Immature natural killer cell (primary cell): ENCODE measurements at places on chromosomes 1 and 21.

- DNase-seq, result no peak
Observed at GRCh38 chr1:230087028-230087716, 20.1 kb downstream of the GALNT2 start.

DNA sequence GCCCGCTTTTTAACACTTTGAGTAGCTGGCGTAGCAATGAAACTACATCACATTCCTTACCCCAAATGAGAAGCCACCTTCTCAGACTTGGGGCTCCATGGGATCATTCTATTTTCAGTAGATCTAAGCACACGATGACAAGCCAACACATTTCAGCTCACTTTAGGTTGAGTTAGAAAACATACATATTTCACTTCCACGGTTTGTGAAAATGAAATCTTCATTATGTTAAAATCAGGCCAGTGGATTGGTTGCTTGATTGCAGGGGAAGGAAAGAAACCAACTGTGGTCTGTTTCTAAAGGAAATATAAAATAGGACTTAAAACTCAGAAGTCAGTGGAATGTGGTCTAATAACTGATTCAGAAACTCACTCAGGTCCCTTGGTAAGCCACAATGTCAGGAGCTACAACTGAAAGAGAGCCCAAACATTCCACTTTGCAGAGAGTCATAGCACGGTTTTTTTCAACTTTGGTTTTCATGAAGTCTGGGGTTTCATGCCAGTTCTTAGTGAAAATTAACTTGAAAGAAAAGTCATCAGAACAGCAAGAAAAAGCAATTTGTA, 82.3 kb upstream of the TIAM1 start:
- DNase-seq, result no peak

DNA sequence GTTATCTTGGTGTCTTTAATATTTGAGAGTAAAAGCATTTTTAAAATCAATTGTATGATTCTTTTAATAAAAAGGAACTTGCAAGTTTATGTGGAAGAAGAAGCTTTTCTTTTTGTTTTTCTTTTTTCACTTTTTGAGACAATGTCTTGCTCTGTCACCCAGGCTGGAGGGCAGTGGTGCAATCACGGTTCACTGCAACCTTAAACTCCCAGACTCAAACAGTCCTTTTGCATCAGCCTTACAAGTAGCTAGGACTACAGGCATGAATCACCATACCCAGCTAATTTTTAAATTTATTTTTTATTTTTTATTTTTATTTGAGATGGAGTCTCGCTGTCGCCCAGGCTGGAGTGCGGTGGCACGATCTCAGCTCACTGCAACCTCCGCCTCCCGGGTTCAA, 34.1 kb downstream of the CMPK1 start:
- no peak for DNase-seq

DNA sequence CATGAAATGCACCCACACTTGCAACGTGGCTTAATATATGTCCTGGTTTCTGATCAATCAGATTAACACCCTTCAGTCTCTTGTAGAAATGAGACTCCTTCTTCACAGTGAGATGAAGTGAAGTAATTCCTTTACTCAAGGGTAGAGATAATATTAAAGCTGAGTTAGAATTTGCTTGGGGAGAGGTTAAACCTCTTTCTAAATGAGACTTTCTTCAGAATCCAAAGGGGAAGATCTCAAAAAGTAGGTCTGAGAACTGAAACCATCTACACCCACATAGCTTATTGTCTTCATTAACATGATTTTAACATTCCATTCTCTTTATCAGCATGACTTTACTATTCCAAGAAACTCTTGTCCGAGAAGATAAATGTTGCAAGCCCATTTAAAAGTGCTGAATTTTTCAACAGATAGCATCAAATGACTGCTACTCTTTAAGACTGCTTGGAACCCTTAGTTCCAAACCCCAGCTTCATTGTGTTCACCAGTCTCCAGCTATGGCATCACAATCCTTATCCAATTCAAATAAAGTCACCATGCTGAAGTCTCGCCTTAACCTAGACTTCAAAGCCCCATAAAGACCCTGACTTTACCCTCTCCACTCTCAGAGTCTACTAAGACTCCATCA, 19.2 kb upstream of the TRAF3IP3 start:
- DNase-seq, result no peak

GRCh38 chr1:4407851-4408250, 246.6 kb upstream of the AJAP1 start:
- no peak for DNase-seq

DNA sequence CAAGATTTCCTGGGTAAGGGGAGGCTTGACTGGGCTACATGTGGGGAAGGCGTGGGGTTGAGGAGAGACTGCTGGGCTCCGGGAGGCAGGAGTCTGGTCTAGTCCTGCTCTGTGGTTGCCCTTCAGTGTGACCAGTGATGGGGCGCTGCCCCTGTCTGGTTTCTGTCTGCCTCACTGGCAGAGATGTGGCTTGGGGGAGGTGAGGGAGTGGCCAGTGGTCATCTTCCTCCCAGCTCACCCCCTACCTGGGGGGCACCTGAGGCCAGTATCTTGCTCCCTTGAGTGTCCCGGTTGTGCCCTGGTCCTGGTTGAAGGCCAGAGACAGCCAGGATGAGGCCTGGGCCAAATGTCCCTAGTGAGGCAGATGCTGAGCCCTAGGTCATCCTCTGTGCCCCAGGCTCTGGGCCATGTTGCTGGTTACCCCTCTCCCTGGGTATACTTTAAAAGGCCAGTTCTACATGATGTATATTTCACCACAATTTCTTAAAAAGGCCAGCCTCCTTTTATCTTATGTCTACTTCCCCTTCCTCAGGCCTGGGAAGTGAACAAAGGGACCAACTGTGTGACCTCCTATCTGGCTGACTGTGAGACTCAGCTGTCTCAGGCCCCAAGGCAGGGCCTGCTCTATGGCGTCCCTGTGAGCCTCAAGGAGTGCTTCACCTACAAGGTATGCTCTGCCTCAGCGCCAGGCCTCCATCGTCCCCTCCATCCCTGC, 10.5 kb downstream of the FAAH start:
- no peak for DNase-seq

DNA sequence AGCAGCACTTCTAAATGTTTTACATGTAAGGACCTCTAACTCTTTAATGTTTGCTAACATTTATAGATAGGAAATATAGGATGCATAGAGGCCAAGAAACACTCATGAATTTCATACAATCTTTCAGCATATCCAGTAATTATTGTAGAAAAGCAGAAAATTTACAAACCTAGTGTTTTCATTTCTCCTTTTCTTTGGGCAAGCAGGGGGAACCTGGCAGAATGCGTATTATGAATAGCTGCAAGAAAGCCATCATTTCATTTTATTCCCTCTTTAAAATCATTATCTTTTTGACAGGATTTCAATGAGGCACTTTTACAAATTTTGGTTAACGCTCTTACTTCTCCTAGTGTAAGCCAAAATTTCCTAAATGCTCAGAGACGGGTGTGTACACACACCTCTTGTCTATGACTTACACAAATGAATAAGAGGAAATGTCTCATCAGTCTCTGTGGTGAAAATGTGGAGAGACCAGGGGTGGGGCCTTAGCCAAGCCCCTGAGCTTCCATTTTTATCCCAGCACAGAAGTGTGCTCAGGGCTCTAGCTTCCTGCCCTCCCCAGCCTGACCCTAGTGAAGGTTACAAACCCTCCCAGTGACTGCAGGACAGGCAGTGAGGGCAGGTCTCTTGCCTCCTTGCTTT, 91.6 kb downstream of the LRRC8C start:
- no peak for DNase-seq

- DNase-seq, result no peak
Observed at GRCh38 chr1:113812661-113813135, 422 bp upstream of the RSBN1 start.

GRCh38 chr1:3940754-3941345, 40.8 kb upstream of the C1orf174 start:
- DNase-seq, result no peak

GRCh38 chr1:180937624-180938225, 25.0 kb downstream of the KIAA1614 start:
- no peak for DNase-seq
